Activated naive CD8-positive, alpha-beta T cell treated with anti-CD3 and anti-CD28 coated beads, Interleukin-2, amount 50 U/mL, for 24 hours (primary cell): ENCODE measurements at places on chromosomes 6 and 20.

GRCh38 chr6:99905209-99906106, 88.6 kb downstream of the MCHR2 start:
- no peak for DNase-seq

- DNase-seq: no peak
Observed at GRCh38 chr20:38471987-38472512, 593 bp upstream of the RALGAPB start.

DNA sequence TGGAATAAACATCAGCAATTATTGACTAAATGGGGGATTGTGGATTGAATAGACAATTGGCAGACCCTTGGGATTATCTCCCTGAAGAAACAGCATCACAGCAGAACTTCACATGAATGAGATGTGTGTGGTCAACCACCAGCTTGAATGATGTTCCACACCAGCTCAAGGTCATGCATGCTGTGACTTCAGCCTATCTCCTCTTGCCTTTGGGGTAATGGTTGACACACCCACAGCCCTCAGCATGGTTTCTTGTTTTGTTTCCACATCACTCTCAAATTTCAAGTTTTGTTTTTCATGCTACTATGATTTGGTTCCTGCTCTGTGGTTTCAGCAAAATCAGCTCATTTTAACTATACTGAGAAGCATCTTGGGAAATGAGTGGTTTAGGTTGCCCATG, 94.3 kb downstream of the PAK5 start:
- no peak for DNase-seq

GRCh38 chr6:64591676-64592036, 956.1 kb downstream of the PHF3 start:
- no peak for DNase-seq

DNA sequence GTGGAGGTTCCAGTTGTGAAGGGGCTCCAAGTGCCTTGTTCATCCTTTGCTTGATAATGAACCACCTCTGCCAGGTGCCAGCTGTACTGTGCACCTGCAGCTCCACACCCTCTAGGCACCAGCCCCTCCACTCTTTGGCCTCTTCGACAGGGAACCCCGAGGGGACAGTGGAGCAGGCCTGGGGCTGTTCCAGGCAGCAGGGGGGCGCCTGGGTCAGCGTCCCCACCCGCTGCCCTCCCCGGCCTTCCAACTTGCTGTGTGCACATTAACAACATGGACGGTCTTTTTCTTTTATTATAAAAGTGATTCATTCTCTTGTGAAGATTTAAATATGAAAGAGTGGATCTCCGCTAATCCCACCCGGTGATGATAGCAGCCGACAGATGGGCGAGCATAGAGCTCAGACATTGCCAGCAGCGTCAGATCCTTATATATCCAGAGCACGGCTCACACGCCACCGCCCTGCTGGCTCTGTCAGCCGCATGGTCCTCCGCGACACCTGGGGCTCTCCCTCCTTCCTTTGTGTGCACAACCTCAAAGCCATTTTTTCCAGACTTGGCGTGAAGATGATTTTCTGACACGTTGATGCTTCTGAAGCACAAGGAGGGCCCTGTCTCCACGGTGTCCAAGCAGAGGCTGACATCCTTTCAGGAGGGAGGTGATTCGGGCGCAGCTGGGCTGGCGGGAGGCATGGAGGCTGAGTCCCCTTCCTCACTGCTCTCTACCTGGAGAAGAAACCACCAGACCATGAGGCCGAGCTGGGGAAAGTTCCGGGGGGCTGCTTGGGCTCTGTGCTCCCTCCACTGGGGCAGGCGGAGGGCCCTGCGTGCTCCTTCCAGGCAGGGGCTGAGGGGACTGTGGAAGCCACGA, 22.2 kb upstream of the MRGBP start:
- no peak for DNase-seq

- no peak for DNase-seq
Observed at GRCh38 chr6:139944976-139945375, 570.5 kb upstream of the CITED2 start.

- no peak for DNase-seq
Observed at GRCh38 chr20:57677584-57677982, 32.2 kb downstream of the PMEPA1 start.
